Gastrocnemius medialis (tissue), 4 donors: ENCODE measurements at places on chromosomes 3 and 15.

- no peak for DNase-seq
These were observed 283.1 kb upstream of the ATP10A start for GRCh38 chr15:26146202-26146601.

- DNase-seq = no peak
These were observed 446.0 kb downstream of the GRM7 start for GRCh38 chr3:7306901-7307300.

DNA sequence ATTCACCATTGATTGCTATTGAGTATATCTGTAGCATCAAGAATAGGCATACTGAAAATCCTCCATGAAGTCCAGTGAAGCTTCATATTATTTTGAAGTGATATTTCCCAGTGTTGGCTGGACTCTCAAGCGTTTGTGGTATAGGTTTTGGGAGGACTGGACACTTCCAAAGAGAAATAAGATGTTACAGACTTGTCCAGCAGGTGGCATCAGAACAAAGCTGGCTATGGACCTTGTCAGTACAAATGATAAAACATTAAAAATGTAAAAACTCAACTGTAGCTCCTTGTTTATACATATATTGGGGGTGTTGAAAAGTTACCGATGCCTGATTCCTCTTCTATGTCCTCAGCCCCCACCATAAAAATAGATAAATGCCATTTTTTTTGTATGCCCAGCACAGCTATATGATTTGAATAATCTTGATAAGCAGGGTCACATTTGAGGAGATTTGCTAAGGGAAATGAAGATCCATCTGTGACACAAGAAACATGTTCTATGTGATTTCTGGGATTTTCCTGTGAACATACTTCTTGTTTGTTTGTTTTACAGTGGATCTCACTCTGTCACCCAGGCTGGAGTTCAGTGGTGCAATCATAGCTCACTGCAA is 54.5 kb upstream of the GOLGA6B start:
- DNase-seq = no peak

DNA sequence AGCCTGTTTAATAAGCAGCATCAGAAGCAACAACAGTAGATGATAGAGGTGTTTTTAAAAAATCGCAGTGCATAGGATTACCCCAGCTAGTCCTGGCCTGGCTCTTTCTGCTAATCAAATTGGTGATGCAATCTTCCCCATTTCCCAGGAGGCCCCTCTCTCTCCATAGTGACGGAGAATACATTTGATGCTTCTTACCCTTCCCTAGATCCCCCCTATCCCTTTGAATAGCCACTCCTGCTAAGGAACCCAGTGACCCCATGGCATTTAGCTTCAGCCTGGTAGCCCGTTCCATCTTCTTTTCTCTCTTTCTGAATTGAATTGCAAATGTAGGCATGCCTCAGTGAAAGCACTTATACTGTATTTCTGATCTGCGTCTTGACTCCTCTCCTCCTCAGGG is 223.6 kb upstream of the GAP43 start:
- DNase-seq = no peak

- peak; percentile 99 for DNase-seq
These were observed at the start of gene ABHD2 for GRCh38 chr15:89087830-89088604. Gene ABHD2, plus strand, starts transcription at chr15:89088456. Its CDS starts 27,872 bp downstream, at chr15:89116328.

- DNase-seq = no peak
These were observed 46.7 kb downstream of the ANXA2 start for GRCh38 chr15:60351066-60351465.

DNA sequence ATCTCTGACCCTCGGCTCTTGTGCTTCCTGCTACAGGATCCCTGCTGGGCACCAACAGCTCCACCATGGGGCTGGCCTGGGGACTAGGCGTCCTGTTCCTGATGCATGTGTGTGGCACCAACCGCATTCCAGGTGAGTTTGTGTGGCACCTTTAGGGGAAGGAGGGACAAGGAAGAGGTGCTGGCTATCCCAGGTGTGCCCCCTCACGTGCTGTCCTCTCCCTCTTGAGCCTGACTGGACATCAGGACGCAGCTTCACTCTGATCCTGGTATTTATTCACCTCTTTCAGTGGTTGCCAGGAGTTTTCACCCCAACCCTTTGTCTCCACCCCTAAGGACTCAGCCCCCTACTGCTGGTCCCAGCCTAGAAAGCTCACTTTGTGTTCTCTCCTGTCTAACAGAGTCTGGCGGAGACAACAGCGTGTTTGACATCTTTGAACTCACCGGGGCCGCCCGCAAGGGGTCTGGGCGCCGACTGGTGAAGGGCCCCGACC is 960 bp downstream of the THBS1 start:
- no peak for DNase-seq

DNA sequence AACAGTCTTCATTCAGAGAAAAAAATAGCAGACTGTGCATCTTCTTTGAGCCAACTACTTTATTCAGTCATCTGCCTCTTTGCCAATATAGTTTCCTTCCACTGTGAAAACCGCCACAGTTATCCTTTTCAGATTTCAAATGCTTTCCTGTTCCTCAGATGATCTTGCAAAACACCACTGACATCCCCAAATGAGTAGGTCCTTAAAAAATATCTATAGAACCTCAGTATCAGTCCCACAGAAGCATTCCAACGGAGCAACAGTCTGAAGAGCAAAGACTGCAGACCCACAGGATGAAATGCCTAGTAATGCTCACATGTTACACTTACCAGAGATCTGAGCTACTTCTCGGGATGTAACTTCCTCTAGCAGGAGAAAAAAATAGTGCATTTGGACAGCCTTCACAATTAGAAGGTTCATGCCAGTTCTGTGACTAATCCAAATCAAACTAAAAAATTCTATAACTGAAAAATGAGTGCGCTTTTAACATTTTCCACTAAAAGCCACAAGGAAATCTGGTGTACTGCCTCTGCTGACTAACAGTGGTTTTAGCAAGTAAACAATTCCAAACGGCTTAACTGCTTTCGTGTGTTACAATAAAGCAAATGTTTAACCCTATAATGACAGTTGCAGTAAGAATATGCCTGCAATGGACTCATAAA is at the start of gene ANKRD28:
Gene ANKRD28, minus strand, starts transcription at position 338 of the 662 bp plus-strand sequence. CDS start 1,458 bp downstream, outside the sequence.
- DNase-seq = no peak

GRCh38 chr3:15496341-15496664 is 25.2 kb downstream of the COLQ start:
- DNase-seq = peak; percentile 55

- no peak for DNase-seq
These were observed 2.1 kb downstream of the FYCO1 start for GRCh38 chr3:45993421-45994027.

DNA sequence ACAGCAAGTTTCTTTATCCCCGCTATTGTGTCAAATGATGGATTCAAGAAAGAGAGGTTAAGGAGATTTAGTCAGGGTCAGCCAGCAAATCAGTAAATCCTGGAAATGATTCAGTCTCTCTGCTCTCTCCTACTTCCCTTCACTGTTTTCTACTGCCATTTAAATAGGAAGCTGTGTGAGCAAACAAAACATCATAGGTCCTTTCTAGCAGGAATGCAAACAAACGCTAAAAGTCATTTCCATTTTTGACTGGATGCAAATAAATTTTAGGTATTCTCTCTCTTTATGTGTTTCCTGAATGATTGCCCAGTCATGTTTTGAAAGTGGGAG is 299.4 kb upstream of the RORA start:
- no peak for DNase-seq

GRCh38 chr3:137264843-137265330 is 307.1 kb downstream of the IL20RB start:
- DNase-seq = no peak

DNA sequence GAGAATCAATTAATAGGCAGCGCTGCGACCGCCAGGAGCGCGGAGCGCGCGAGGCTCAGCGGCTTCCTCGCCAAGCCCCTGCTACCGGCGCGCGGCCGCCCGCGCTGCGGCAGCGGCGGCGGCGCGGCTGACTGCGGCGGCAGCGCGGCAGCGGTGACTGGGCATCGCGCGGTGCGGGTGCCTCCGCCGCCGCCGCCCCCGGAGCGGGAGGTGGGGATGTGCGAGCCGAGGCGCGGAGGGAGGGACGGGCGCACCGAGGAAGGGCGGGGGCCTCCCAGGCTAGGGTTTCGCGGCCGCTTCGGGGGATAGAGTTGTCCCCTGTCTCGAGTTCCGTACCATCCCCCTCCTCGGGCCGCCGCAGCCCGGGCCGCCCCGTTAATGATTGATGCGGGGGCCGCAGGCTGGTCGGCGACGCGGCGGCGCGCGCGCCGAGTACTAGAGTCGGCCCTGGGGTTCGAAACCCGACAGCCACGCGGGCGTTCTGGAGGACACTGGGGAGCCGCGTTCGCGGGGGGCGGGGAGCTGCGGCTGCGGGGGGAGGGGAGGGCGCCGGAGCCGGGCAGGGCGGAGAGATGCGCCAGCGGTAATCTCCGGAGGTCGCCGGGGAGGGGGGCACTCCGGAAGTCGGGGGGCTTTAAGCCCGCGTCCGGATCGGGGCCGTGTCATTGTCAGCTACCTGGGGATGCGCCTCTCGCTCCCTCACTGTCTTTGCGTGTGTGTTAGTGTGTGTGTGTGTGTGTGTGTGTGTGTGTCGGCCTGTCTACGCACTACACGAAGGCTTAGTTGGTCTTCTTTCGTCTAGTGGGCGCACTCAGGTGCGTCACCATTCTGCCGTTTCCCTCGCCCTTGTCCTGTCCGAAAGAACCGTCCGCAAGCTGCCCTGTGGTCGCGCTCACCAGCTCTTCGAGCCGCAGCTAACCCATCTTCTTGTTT is at the start of gene PAQR9:
Gene PAQR9, minus strand, starts transcription at position 159 of the 933 bp plus-strand sequence. CDS start 338 bp downstream, outside the sequence.
- peak; percentile 14 for DNase-seq

- DNase-seq = no peak
These were observed 6.3 kb upstream of the CDC25A start for GRCh38 chr3:48194446-48195071.

- peak; percentile 5 for DNase-seq
These were observed 317.0 kb upstream of the TPRG1 start for GRCh38 chr3:188854772-188855149.

DNA sequence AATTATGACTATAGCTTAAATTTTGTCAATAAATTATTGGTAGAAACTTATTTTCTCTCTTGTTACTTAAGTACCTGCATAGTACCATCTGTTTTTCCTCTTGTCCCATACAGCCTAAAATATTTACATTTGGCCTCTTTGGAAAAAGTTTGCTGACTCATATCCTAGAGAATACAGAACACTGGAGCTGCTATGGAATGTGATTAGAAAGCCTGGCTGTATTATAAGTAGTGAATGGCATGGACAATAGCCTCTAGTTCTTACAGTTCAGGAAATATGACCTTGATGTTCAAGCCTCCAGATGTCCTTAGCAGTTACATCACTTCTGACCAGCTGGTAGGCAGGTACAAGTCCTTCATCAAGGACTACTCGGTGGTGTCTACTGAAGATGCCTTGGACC is 28.3 kb downstream of the ST8SIA2 start:
- DNase-seq = no peak

DNA sequence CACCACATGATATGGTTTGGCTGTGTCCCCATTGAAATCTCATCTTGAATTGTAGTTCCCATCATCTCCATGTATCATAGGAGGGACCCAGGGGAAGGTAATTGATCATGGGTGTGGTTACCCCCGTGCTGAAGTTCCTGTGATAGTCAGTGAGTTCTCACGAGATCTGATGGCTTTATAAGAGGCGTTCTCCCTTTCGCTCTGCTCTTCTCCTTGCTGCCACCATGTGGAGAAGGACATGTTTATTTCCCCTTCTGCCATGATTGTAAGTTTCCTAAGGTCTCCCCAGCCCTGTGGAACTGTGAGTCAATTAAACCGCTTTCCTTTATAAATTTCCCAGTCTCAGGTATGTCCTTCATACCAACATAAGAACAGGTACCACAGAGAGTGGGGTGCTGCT is 21.9 kb downstream of the OSTN start:
- no peak for DNase-seq

GRCh38 chr15:76024021-76024768 is 12.0 kb upstream of the NRG4 start:
- no peak for DNase-seq

- no peak for DNase-seq
These were observed 48.4 kb downstream of the EPHA3 start for GRCh38 chr3:89155811-89156210.

DNA sequence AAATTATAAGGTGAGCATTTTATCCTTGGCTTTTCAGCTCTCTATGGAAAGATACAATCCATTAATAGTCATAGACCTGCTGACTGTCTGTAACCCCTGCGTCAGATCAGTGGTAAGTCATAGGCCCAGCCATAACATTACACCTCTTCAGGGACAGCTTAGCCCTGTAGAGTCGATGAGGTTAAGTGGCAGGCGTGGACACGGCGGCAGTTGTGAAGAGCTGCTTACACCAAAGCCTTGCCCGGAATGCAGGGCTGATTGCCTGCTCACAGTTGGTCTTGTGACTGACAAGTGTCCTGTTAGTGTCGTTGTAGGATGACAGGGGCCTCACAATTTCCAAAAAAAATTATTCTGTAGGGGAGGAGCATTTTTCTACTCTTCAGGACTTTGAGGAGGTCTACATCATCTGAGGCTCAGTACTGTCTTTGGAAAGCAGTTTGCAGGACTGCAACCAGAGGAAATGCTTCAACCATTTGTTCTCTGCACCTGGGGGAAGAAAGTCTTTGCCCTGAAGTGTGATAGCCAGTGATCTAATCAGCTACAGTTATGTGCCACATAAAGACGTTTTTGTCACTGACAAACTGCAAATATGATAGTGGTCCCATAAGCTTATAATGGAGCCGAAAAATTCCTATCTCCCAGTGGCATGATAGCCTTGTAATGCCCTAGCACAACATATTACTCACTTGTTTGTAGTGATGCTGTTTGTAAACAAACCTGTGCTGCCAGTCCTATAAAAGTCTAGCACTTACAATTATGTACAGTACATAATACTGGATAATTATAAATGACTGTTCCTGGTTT is 14.9 kb upstream of the SELENOT start:
- DNase-seq = no peak

DNA sequence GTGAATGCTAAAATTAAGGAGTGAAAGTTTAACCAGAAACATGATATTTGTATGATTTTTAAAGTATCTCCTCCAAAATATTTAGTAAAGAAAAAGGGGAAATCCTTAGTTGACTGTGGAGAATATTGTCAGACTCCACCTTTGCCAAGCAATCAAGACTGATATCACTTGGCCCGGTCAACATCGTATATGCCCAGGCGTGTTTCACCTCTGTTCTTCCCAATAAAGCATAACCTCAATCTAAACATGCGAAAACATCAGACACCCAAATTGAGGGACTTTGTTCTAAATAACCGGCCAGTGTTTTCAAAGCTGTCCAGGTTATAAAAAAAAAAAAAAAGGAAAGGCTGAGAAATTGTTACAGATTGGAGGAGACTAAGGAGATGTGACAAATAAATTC is 54.2 kb upstream of the PPP4R2 start:
- no peak for DNase-seq

GRCh38 chr15:55958349-55958748 is 35.1 kb downstream of the NEDD4 start:
- DNase-seq = no peak

GRCh38 chr3:177561769-177562392 is 364.6 kb upstream of the TBL1XR1 start:
- DNase-seq = no peak

GRCh38 chr3:194030372-194030771 is 105.6 kb upstream of the HES1 start:
- DNase-seq = no peak

GRCh38 chr3:59212128-59212779 is 162.4 kb upstream of the CFAP20DC start:
- no peak for DNase-seq

GRCh38 chr3:57068437-57069089 is 8.1 kb downstream of the SPATA12 start:
- DNase-seq = peak; percentile 67

- DNase-seq = no peak
These were observed 718.9 kb downstream of the NLGN1 start for GRCh38 chr3:174116421-174116820.

- DNase-seq = no peak
These were observed 240.2 kb upstream of the TPRG1 start for GRCh38 chr3:188931531-188931930.
